ENCODE measurements at places on chromosomes 12 and 14.

DNA sequence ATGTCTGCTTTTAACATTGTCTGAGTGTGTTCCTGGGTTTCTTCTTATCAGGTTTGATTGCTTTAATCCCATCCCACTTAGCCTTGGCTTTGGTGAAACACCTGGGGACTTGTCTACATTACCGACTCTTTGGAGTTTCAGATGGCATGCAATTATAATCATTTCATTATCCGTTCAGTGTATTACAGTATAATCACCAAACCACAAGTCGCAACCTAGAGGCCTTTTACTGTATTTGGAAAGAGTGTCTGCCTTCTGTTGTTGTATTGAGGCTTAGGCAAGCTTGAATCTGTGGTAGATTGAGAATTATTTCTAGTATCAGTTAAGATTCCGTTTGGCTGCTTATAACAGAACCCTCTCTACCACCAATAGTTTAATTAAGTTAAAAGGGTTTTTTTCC lies 103.9 kb downstream of the TGFB3 start:
- DNase-seq = no peak

GRCh38 chr14:92704821-92705220 lies 43.6 kb downstream of the LGMN start:
- no peak for DNase-seq

DNA sequence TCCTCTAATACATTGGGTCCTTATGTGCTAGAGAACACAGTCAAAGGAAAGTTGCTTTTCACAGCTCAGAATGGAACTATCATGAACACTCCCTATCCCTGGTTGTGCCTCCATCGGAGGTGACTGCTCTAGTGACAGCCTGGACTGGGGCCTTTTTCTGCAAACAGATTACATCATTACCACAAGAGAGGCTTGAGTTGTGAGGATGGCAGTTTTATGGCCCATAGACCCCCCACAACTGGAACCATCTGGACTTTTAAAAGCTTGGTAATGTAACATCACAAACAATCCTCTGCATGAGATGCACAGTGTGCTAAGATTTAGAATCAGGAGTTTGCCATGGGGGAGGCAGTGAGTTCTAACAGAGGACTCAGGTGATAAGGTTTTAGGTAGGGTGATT lies 46.6 kb upstream of the WSCD2 start:
- no peak for DNase-seq

- no peak for DNase-seq
Observed at GRCh38 chr12:77572371-77572770, 258.3 kb upstream of the NAV3 start.

- DNase-seq = no peak
Observed at GRCh38 chr14:24246765-24247212, 4.4 kb upstream of the TINF2 start.

DNA sequence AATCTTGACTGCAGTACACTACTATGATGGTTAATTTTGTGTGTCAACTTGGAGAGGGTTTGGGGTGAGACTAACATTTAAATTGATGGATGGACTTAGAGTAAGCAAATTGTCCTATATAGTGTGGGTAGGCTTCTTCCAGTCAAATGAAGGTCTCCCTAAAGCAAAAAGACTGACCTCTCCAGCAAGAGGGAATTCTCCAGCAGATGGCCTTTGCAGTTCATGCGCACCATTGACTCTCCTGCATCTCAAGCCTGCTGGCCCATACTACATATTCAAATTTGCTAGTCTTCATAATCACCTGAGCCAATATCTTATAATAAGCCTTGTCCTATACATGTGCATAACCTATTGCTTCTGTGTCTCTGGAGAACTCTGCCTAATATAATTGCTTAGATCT lies 260.2 kb downstream of the RERGL start:
- DNase-seq = no peak

DNA sequence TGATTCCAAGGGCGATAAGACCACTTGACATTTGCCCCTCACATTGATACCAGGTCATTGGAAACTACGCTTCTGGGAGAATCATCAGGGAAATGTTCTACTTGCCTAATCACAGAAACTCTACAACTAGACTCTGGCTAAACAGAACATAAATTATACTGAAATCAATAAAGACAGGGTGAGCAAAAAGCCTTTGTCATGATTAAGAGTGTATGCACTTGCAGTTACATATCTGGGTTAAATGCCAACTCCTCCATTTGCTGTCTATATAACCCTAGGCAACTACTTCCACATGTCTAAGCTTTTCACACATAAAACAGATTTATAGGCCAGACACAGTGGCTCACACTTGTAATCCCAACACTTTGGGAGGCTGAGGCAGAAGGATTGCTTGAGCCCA lies 125.7 kb downstream of the PHLDA1 start:
- DNase-seq = no peak

DNA sequence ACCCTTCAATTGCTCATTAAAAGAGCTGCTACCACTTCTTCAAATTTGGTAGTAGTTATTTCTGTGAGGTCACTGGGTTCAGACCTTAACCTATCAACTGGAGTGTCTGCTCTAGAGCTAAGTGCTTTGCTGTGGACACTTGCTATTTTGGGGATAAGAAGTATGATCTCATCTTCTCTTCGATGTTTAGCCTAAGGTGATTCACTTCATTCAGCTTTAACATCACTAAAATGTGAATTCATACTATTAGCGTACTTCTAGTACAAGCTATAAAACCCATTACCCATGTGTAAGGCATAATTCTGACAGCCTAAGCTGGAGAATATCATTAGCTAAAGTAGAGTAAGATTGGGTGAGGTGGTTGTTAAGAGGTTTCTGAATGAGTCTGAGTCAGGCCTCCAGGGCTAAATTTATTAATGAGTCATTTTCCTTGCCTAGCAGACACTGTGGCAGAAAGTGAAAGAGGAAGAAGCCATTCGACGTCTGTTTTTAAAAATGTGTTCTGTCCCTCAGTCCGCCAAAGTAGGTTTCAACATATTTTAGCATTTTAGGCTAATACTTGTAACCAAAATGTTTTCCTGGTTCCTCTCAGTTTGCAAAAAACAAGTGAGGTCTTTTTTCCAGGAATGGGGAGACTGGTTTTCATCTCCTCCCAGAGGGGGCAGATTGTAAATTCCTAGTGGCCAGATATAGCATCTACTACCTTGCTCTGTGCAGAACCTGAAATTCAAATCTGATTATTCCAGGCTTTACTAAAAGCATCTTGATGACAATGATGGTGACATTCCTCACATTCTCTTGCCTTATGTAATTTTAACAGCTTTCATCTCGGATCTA lies 103.6 kb downstream of the SSPN start:
- no peak for DNase-seq

DNA sequence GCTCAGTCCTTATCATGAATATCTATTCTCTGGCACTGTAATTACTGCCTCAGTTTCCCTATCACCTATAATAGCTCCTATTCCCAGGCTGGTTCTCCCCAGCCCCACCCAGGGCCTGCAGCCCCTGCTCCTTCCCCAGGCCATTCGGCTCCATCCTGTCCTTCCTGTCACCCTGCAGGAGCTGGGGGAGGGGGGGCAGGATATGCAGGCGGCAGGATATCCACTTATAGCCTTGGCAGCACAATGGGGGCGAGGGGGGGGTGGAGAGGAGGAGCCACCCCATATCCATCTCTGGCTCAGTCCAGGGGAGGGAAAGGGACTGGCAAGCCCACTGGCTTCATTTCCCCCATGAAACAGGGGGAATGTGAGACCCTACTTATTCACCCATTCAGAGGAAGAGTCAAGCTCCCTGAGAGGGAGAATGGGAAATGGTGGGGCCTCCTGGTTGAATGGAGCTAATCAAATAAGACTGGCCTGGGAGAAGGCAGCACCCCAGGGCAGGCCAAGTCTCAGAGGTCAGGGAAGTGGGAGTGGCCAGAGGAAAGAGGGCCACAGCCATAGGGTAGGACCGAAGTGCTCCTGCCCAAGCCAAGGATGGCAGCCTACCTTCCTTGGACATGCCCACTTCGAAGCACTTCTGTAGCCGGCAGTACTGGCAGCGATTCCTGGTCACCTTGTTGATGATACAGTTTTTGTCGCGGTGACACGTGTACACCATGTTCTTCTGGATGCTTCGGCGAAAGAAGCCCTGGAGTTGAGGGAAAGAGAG lies 7.8 kb upstream of the ITGB7 start:
- DNase-seq = no peak

DNA sequence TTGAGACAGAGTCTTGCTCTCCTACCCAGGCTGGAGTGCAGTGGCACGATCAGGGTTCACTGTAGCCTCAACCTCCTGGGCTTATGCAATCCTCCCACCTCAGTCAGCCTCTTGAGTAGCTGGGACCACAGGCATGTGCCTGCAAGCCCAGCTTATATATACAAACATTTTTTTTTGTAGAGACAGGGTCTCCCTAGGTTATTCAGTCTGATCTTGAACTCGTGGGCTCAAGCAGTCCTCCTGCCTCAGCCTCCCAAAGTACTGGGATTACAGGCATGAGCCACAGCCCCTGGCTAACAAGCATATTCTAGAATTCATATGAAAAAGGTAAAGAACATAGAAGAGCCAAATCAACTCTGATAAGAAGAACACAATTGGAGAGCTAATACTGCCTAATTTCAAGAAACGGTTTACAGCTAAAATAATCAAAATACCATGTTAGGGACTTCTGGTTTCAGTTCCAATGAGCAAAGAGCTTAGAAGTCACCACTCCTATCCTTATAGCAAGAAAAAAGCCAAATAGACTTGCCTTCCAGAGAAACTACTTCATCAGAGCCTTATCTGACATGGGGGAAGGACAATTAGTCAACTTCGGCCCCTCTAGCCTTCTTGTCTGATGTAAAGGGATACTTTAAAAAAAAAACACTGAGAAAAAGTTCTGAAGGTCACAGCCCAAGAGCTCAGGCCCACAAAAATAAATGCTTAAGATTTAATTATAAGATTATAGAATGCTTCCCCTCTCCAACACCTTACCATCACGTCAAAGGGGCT lies 37.6 kb downstream of the TMEM116 start:
- DNase-seq = no peak

GRCh38 chr12:32334371-32334777 lies 65.0 kb upstream of the FGD4 start:
- no peak for DNase-seq

DNA sequence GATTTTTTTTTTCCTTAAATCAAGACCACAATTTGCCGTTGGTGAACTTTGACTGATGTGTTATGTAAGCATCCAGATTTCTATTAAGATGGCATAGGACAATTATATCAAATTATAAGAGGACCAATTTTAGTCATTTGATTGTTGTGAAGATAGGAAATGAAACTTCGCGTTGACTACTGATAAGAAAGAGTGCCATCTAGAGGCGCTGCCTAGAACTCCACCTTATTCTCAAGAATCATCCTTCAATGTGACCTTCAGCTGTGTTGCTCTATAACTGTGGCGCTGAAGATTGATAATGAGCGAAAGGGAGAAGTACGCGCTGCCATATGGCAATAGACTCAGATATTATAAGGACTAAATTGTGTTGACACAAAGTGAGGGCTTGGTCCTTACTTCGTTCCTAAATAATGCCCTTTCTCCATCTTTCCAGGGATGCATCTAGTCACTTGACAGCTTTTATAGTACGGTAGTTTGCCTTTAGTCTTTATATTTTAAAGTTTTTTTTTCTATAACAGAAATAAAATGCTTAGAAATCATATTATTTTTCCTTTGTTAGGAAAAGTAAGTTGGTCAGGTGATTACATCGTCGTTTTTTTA lies 350.8 kb upstream of the STXBP6 start:
- peak; percentile 40 for DNase-seq

GRCh38 chr14:34374998-34375740 lies 86.9 kb downstream of the SPTSSA start:
- no peak for DNase-seq

- peak; percentile 28 for DNase-seq
Observed at GRCh38 chr14:81831128-81831820, 297.6 kb upstream of the SEL1L start.
